ENCODE measurements at places on chromosomes 1 and 21.

- DNase-seq: no peak
Measured at GRCh38 chr21:46308431-46308830, 15.2 kb downstream of the C21orf58 start.

DNA sequence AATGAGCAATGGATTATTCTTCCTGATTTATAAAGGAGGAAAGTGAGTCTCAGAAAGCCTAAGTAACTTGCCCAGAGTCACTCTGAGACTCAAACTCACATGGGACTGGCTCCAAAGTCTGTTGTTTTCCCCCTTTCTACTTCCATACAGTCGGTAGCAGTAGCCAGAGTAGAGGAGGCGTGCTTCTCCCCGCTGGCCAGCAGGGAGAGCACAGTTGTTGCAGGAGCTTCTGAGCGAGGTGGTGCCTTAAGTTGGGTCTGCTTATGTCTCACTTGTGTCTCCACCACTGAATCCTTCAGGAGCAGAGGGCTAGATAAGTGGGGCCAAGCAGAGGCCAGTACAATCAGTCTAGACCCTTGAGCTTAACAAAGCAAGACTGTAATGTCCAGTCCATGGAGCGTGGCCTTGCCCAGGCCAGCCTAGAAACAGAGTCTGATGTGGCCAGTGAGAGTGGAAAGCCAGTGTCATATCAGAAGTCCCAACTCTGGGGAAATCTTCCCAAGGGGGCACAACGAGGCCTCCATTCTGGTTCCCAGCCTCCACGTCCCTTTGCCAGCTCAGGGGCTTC is 181.9 kb downstream of the ZSCAN20 start:
- DNase-seq: no peak

DNA sequence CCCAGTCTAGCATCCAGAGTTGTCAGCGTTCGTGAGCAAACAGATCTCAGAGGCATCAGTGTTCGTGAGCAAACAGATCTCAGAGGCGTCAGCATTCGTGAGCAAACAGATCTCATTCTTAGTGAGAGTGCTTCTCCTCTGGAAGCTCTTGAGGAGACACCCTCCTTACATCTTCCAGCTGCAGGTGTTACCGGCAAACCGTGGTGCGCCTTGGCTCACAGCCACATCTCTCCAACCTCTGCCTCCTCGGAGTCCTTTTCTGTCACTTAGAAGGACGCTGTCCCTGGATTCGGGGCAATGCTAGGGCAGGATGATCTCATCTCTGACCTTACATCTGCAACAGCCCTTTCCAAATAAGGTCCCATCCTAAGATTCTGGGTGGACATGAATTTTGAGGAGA is 14.6 kb upstream of the UMODL1 start:
- DNase-seq: no peak

DNA sequence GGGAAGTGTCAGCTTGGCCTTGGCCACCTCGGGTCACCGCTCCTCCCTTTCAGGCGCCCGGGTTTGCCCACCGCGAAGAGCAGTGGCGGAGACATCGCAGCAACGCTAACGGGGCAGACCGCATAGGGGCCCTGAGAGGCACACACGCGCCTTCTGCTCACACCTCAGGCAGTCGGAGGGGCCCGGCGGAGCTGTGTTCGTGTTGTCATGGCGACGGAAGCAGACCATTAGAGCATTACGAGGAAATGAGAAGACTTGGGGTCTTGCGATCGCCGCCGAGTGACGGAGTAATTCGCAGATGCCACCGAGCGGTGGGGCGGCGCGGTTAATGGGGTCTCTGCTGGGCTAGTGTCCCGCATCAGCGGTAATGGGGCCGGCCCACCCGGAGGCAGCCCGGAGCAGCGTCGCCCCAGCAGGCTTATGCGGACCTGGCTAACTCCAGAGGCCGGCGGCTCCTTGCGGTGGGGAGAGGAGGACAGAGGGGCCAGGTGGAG is 144.1 kb downstream of the TNR start:
- no peak for DNase-seq

GRCh38 chr1:234504969-234505768 is 26.2 kb upstream of the TARBP1 start:
- DNase-seq: no peak

DNA sequence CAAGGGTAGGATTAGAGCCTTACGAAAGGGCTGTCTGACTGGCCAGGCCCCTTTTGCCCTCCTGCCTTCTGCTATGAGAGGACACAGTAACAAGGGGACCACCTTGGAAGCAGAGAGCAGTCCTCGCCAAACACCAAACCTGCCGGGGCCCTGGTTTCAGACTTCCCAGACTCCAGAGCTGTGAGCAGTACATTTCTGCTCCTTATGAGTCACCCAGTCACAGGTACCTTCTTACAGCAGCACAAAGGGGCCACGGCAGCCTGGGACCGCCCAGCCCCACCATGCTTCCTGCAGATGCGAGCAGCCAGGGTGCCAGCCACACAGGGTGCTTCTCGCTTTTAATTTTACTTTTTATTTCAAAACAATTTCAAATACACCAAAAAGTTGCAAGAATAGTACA is 17.2 kb upstream of the POFUT2 start:
- no peak for DNase-seq

GRCh38 chr21:26297851-26298250 is 127.3 kb upstream of the APP start:
- DNase-seq: no peak

- no peak for DNase-seq
Measured at GRCh38 chr1:8338526-8339202, 20.8 kb downstream of the SLC45A1 start.

- no peak for DNase-seq
Measured at GRCh38 chr1:203932556-203932955, 71.2 kb downstream of the SNRPE start.

DNA sequence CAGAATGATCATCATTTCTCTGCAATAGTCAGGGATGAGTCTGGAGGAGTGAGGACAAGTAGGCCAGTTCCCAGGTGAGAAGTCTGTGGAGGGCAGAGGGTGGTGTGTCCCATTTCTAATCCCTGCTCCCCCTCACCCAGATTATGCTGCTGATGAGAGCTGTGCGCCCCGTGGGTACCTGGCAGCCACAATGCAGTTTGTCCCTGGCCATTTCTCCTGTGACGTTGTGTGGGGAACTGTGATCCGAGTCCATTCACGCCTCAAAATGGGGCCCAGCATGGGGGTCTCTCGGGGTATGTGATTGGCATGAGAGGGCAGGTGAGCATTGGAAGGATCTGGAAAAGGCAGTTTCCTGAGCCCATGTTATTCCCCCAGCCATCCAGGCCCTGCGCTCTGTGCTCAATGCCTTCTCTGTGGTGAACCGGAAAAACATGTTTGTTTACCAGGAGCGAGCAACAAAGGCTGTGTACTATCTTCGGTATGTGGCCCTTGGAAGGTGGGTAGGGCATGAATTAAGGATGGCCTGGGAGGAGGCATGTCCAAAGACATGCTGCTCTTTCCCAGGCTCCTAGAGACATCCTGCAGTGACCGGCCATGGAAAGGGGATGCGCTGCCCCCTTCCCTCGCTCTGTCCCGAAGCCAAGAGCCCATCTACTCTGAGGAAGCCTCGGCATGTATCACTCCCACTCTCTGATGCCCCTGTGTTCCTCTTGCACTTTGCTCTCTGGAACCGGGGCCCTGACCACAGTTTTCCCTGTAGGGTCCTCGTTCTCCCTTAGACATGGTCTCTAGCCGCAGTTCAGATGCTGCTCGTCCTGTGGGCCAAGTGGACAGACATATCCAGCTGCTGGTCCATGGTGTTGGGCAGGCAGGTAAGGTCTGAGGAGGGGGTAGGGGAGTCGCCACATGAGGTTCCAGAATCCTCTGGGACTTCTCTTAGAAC is 16.4 kb downstream of the HYI start:
- DNase-seq: no peak

GRCh38 chr1:204413170-204413535 is 1.5 kb upstream of the PPP1R15B start:
- no peak for DNase-seq

- DNase-seq: no peak
Measured at GRCh38 chr1:205324781-205325180, 3.2 kb upstream of the NUAK2 start.

DNA sequence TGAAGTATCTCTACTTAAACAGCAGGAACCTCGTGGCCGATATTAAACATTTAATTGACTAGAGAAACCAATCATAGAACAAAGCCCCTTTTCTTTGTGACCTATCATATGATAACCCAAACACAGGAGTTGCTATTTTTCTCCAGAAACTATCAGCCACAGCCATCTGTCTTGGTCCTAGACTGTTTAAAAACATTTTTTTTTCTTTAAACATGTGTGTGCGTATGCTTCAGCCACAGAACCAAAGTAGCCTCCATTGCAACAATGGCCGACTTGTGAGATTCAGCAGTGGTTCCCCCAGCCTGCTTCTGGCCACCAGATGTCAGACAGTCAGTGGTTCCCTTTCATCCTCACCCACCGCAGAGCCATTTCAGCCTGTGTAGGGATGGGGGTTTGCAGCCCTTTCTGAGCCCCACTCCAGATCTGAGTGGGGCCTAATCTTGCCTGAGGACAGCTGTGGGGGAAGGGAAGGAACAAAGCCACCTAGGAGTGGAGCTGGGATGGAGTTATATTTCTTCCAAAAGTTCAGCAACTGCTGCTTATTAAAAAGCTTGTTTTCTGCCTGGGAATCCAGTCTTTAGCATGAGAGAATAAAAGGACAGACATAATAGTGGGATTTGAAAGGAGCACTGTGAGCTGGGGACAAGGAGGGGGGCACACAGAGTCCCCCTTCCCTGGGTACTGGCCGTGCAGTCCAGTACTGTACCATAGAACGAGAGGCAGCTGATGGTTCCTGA is 11.7 kb upstream of the IGSF3 start:
- no peak for DNase-seq

DNA sequence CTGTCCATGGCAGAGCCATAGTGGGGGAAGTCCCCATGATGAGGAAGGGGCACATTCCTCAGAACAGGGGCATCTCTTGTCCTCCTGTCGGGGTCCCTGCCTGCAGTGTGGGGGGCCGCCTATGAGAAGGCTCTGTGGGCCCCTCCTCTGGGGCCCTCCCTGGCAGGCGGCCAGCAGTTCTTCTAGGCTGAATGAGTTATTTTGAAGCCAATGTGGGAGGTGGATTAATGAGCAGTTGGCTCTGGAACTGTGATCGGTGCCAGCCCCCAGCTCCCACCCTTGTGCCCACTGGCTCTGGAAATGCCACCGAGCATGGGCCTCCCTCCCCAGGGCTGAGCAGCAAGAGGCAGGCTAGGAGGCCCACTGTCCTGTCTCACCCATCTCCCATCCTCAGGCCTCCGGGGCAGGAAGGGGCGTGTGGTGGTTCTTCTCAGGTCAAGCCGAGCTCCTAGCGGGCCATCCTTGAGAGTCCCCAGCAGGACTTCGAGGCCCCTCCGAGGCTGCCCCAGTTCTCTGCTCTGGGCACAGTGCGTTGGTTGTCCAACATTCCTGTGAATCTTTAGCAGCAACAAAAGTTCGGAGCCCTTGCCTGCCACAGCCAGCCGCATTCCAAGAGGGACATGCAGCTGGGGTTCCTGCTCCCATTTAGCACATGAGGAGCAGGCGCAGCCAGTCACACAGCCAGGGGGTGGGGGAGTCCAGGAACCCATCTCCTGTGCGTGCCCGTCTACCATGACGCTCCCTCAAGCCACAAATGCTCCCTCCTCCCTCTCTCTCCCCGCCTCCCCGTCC is 57.2 kb downstream of the EDN2 start:
- DNase-seq: no peak

- no peak for DNase-seq
Measured at GRCh38 chr21:41207401-41208375, 39.7 kb downstream of the BACE2 start.

GRCh38 chr1:194117582-194117981 is 931.2 kb upstream of the B3GALT2 start:
- DNase-seq: no peak

DNA sequence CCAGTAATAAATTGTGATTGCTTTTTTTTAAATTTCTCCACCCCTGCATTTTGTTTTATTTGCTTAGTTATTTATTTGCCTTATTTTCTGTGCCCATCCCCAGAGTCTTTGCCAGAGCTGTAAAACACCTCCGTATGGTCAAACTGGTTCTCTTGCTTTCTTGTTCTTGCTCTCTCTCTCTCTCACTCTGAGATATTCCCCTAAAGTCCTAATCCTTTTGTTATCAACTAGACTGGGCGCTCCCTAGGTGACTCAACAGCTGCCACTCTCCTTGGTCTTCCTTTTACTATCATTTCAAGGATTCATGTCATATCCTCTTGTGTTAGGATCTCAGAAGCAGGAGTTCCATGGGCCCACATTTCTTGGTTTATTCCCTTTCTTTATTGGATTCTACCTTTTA is 160.0 kb downstream of the PRDM2 start:
- DNase-seq: no peak

DNA sequence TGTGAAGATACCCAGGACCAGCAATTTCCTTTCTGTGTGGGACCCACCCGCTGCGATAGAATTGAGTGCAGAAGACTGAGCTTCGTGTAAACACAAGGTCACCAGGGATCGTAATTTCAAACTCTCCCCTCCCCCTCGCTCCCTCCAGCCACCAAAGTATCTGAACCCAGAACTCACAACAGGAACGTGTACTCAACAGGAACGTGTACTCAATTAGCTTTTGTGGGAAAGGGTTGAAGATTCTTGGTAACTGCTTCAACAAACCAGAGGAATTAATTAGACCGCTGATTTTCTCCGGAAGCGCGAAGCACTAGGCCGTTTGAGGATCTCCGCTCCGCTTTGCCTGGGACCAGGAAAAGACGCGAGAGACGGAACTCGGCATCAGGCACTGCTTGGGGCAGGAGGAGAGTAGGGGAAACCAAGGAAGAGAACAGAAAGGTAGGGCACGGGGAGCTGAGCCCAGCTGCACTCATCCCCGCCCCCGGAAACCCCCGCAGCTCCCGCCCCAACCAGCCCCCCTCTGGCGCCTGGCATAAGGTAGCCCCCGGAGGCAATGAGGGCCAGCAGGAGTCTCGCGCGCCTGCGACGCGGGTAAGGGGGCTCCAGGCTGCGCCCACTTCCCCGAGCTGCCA is 453 bp downstream of the DRAM2 start:
- DNase-seq: peak; percentile 25

Data from activated naive CD8-positive, alpha-beta T cell treated with anti-CD3 and anti-CD28 coated beads, Interleukin-2, amount 50 U/mL, for 16 hours (primary cell).